ENCODE measurements at places on chromosomes 1 and 21. TPM values are rescaled to one million over a fixed set of nuclear protein-coding genes. Genes with fewer than 3 reads are reported as not detected.

- no peak for DNase-seq
These were observed 113.3 kb downstream of the PTPN14 start for GRCh38 chr1:214438075-214438474.

- no peak for DNase-seq
These were observed 207.7 kb upstream of the GJB5 start for GRCh38 chr1:34547046-34547674.

- peak; percentile 84 for DNase-seq
These were observed 3.5 kb downstream of the PPP1R15B start for GRCh38 chr1:204408074-204408507.

GRCh38 chr21:28959367-28960099 is 33.1 kb downstream of the LTN1 start:
- DNase-seq: peak; percentile 16

DNA sequence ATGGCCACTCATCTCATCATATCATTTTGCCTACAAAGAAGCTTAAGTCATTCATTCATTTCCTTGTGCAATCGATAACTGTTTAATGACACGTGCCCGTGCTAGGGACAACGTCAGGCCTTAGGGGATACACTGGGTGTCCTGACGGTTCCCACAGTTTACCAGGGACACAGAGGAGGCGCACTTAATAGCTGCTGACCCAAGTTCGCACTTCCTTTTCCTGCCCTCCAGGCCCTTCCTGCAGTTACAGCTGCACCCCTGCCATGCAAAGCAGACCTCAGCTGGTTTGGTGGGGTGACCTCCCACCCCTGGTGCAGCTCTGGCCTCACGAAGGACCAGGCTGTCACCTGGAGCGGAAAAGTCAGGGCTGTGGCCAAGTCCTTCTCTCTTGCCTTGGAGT is 4.2 kb downstream of the SPATA21 start:
- no peak for DNase-seq

DNA sequence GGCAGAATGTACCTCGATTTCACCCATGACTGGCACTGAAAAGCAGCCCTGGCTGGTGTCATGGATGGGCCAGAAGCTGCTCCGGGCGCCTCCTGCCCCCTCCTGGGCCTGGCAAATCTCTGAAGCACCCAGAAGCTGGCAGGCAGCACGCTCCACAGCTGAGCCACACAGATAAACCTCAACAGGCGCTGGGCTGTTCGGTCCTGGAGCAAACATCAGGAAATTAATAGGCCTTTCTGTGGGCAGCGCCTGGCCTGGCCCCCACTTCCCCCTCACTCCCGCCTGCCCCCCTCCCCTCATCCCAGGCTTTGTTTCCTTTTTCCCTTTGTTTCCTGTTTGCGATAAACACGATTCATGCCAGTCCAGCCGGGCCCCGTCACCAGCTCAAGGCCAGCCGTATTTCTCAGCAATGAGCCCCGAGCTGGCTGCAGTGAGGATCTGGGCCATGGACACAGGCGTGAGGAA is 20.1 kb upstream of the DISP3 start:
- peak; percentile 11 for DNase-seq

- DNase-seq: no peak
These were observed 151.7 kb downstream of the SEC16B start for GRCh38 chr1:177817937-177818875.

DNA sequence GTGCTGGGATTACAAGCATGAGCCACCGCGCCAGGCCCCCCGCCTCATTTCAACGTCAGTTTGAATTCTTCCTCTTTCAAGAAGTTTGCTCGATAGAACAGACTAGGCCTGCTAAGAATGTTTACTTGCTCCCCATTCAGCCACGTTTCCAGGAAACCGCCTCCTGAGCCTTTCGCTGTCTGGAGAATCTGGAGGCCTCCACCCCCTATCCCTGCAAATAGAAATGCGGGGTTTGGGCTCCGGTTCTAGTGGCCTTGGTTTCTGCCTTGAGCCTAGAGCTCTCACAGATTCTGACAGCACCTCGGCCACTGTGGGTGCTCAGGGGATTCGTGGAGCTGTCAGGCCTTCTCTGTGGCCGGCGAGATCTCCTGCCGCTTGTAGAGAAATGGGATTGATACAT is 84.3 kb downstream of the UBIAD1 start:
- no peak for DNase-seq

DNA sequence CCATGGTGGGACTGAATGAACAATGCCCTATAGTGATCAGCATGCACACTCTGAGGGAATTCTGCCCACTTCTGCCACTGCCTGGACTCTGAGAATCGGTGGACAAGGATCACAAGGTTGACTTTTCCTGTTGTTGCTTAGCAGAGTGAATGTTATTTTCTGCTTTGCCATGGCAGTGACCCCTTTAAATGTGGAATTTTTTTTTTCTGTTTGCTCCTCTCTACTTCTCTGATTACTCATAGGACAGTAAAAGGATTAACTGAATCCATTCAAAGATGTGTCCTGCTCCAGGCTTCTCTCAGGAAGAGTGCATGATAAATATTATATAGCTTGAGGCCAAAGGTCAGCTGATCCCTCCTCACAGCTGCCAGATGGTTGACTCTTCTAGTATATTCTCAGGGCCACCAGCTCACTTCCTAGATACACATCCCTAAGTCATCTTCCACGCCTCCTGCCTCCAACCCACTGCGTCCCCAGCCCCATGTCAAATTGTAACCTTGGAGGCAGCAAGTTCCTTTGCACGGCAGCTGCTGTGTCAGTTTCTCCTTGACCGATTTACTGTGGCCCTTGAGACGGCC is 74.0 kb upstream of the RALGPS2 start:
- DNase-seq: peak; percentile 86

DNA sequence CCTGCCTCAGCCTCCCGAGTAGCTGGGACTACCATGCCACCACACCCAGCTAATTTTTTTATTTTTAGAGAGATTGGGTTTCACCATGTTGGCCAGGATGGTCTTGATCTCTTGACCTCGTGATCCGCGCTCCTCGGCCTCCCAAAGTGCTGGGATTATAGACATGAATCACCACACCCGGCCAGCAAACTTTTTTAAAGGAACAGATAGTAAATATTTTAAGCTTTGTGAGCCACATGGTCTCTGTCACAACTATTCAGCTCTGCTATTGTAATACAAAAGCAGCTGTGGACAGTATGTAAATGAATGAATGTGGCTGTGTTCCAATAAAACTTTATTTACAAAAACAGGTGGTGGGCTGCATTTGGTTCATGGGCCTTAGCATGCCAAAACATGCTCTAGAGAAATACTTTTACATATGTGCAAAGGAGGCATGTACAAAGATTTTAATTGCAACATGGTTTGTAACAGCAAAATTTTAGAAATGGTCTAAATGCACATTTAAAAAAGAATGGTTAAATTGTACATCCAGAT is 47.0 kb downstream of the CDCP2 start:
- DNase-seq: no peak

GRCh38 chr1:161766102-161766981 is at the start of gene ATF6:
Gene ATF6 (plus strand): TSS chr1:161766320. CDS start chr1:161766361, 41 bp downstream.
- peak; percentile 95 for DNase-seq

GRCh38 chr21:41943851-41944250 is 10.0 kb downstream of the C2CD2 start:
- DNase-seq: no peak

DNA sequence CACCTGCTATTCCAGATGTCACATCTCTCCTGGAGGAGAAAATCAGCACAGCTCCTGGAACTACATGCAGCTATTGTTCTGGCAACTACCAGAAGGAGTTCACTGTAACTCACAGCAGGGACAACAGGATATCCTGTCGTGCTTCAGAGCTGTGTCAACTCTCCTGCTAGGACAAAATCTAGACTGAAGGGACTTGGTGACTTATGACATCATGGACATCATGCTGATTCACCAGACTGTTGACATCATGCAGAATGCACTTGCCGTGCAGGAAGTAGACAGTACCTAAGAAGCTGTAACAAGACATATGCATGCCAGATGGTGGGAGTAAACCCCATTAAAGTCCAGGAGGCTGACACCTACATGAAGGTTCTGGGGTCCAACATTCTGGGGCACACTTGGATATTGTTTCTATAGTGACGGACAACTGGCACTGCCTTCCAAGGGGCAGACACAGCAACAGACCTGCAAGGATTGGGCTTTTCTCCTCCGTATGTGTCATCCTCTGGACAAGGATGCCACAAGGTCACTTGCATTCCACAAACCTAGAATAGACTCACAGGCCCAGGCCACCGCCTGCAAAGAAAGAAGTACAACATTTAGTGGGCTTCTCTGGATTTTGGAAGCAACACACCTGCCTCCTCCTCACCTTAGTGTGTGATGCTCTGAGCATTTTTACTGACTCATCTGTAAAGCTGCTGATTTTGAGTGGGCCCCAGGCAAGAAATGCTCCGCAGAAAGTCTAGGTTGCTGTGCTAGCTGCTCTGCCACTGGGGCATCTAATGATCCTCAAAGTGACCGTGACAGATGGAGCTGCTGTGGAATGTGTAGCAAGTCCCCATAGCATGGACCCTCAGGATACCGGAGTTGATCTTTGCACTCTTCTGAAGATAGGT is 249.2 kb downstream of the MATN1 start:
- no peak for DNase-seq

DNA sequence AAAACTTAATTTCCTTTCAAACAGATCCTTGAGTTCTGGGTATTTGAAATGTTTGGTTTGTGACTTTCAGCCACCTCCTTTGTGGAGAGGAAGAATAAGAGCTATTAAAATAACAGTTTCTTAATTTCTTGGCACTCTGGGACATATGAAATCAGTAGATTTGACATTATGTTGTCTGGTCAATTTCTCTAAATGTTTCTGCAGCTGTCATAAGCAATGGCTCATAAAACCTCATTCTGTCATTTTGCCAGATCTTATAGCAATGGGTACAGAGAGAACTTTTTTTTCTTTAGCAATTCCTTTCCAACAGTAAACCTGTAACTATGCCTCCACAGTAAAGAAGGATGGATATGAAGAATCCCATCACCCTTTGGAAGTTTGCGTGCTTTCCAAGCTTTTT is 52.6 kb downstream of the LAMC1 start:
- no peak for DNase-seq

GRCh38 chr1:233172201-233172600 is 123.3 kb downstream of the PCNX2 start:
- DNase-seq: no peak

GRCh38 chr1:197911111-197911856 is 5.9 kb upstream of the LHX9 start:
- DNase-seq: no peak

GRCh38 chr1:242890192-242890741 is 364.8 kb downstream of the CEP170 start:
- DNase-seq: peak; percentile 50

- no peak for DNase-seq
These were observed 20.7 kb upstream of the RCC2 start for GRCh38 chr1:17460219-17460618.

DNA sequence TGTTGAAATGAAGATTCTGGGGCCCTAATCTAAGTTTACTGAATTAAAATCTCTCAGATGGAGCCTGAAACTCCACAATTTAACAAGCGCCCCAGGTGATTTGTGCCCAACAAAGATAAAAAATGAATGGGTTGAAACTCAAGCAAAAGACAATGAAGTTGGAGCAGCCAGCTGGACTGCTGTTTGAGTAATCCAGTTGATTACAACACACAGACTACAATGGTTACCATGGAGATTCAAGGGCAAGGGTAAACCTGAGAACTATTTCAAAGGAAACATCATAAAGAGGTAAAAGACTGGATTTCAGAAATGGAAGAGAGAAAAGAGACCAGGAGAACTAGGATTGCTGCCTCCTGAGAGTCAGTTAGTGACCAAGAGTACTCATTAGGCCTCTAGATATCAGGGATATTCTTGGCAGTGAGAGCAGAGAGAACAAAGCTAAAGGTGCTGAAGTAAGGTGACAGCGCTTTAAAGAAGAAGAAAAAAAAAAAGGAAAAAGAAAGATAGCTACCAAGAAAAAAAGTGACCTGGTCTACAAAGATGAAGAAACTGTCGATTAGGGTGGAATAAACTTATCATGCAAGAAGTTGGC is 44.5 kb downstream of the LRRC53 start:
- DNase-seq: no peak

DNA sequence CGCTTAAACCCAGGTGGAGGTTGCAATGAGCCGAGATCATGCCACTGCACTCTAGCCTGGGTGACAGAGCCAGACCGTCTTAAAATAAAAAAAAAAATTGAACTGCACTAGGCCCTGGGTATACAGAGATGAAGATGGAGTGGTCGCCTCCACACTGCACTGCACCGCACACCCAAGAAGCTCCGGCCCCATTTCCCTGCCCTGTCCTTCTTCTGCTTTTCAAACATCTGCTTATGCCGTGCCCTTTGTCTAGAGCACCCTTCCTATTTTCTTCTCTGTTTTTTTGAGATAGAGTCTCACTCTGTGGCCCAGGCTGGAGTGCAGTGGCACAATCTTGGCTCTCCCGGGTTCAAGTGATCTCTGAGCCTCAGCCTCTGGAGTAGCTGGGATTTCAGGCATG is 17.4 kb downstream of the IQGAP3 start:
- DNase-seq: no peak

- DNase-seq: no peak
These were observed 44.0 kb upstream of the ZC3H12A start for GRCh38 chr1:37430103-37430985.

GRCh38 chr21:36846631-36847030 is 119.8 kb downstream of the HLCS start:
- DNase-seq: peak; percentile 41

DNA sequence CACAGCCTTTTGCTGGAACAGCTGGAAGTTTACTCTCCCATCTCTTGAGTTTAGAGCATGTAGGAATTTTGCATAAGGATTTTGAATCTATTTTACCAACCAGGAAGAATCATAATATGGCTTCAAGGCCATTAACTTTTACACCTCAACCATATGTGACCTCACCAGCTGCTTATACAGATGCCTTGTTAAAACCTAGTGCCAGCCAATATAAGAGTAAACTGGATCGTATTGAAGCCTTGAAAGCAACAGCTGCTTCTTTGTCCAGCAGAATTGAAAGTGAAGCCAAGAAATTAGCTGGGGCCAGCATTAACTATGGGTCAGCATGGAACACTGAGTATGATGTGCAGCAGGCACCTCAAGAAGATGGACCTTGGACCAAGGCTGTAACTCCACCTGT is 65.4 kb downstream of the CEP350 start:
- DNase-seq: no peak

- DNase-seq: no peak
These were observed 383.5 kb downstream of the NTNG1 start for GRCh38 chr1:107524301-107524700.

- no peak for DNase-seq
These were observed 42.8 kb upstream of the SIM2 start for GRCh38 chr21:36656138-36656537.

Gene ILDR2
- 4.1 TPM for total RNA-seq

Gene CSF1
- total RNA-seq: 5.8 TPM

Gene CLDN14
- 0.96 TPM for total RNA-seq

Gene SLC9C2
- total RNA-seq: 1.7 TPM

Gene MYBPH
- total RNA-seq: not detected

Gene LRRC38
- total RNA-seq: not detected

Gene PTCH2
- 0.72 TPM for total RNA-seq

Gene SELL
- 3.1 TPM for total RNA-seq

Gene CLCNKA
- total RNA-seq: not detected

Gene LEPROT
- total RNA-seq: 117 TPM

Gene OR2T11
- total RNA-seq: 0.48 TPM

Gene DMRTA2
- 0.24 TPM for total RNA-seq

Gene FGR
- total RNA-seq: 0.96 TPM

Gene HCRTR1
- total RNA-seq: 6.7 TPM

All from umbilical cord (tissue), 2 donors.